ENCODE measurements at places on chromosomes 1 and 21.
A peak's percentile ranks its signal among the peaks of the same experiment; 100 is the strongest.

- DNase-seq, result no peak
Measured at GRCh38 chr1:245600658-245601057, 445.9 kb downstream of the KIF26B start.

DNA sequence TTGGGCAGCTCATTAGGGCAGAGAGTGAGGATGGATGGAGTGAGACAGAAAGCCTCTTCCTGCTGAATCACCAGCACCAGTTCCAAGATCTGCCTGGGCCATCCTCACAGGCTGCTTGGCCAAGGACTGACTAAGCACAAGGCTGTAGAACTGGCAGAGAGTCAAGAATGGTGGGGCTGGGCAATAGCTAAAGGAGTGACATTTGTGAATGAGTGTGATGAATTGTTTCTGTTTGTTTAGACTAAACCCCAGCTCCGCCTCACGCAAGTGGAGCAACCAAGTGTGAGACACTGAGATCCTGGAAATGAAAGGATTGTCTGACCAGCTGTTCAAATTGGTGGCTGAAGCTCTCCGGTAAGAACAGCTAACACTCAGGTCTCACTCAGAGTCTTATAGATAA is 38.6 kb downstream of the BRINP2 start:
- peak; percentile 98 for DNase-seq

GRCh38 chr1:154527192-154527591 is 25.0 kb upstream of the SHE start:
- DNase-seq, result no peak

GRCh38 chr21:14321042-14321441 is 61.9 kb downstream of the HSPA13 start:
- DNase-seq, result no peak

DNA sequence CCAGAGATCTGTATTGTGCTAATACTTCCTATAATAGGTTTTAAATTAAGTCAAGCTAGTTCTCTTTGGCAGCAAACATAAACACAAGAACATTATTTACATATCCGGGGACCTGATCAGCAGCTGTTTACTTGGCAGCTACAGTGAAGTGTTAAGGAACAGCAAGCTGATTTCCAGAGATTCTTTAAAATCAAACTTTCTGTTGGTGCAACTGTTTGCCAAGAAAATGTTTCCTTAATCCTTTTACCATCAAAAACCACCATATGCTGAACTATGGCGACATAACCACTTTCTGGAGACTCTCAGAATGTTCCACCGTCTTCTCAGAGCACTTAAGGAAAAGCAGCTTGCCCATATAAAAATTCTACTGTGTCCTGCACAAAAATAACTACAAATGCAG is 107.0 kb upstream of the KRTAP19-8 start:
- DNase-seq, result no peak
